Stromal cell of bone marrow (primary cell): ENCODE measurements at places on chromosomes 13 and 19.

DNA sequence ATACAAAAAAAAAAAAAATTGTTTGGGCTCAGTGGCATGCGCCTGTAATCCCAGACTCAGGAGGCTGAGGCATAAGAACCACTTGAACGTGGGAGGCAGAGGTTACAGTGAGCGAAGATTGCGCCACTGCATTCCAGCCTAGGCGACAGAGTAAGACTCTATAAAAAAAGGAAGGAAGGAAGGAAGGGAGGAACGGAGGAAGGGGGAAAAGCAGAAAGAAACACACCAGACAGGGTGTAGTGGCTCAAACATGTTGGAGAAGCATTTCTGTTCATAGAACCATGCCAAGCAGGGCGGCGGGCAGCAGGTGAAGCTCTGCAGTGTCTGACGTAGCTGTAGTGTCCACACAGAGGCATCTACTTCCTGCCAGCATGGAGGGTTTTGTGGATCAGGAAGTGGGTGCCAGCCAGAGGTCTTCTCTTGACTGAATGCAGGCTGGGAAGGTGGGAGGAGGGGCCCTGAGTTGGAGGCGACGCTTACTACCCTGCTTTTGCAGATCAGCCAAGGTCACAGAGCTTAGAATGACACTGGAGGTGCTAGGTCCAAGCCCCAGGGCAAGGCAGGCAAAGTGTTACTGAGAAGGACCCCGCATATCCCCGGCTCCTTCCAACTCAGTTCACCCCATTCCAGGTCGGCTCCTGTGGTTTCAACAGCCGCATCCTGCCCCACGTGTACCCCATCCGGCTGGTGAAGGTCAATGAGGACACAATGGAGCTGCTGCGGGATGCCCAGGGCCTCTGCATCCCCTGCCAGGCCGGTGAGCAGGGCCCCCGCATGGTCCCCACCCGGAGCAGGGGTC lies 11.6 kb upstream of the PGLS start:
- DNase-seq = peak; percentile 50

DNA sequence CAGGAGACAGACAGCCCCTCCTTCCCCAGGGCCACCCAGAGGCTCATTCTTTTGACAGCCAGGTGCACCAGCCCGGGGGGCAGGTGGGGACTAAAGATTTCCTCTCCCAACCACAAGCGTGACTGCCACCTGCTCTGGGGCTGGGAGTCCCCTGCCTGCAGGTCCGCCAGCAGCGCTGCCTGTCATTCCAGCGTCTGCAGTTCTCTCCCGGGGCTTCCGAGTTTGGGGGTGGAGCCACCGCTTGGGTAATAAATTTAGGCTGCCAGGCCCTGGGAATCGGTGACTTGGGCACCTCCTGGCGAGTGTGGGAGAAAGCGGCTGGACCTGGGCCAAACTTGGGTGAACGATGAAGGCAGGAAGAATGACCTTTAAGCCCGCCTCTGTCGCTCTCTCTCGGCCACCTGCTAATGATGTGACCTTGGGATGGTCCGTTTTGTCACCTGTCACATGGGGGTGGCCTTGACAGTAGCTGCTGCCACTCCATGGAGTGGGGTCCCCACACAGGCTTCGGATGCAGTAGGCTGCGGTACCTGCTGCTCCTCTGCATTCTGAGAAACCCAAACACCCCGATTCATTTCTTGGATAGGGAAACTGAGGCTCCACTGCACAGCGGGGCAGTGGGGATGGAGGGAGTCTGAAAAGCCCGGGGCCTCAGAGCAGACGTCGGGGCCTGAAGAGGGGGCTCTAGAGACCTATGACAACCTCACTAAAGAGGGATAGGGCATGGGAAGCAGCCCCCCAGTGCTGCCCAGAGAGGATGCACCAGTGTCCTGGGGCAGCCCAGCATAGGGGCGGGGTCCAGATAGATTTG lies 12.8 kb downstream of the FUT6 start:
- no peak for DNase-seq

GRCh38 chr13:66430269-66430668 lies 799.9 kb downstream of the PCDH9 start:
- DNase-seq = no peak

DNA sequence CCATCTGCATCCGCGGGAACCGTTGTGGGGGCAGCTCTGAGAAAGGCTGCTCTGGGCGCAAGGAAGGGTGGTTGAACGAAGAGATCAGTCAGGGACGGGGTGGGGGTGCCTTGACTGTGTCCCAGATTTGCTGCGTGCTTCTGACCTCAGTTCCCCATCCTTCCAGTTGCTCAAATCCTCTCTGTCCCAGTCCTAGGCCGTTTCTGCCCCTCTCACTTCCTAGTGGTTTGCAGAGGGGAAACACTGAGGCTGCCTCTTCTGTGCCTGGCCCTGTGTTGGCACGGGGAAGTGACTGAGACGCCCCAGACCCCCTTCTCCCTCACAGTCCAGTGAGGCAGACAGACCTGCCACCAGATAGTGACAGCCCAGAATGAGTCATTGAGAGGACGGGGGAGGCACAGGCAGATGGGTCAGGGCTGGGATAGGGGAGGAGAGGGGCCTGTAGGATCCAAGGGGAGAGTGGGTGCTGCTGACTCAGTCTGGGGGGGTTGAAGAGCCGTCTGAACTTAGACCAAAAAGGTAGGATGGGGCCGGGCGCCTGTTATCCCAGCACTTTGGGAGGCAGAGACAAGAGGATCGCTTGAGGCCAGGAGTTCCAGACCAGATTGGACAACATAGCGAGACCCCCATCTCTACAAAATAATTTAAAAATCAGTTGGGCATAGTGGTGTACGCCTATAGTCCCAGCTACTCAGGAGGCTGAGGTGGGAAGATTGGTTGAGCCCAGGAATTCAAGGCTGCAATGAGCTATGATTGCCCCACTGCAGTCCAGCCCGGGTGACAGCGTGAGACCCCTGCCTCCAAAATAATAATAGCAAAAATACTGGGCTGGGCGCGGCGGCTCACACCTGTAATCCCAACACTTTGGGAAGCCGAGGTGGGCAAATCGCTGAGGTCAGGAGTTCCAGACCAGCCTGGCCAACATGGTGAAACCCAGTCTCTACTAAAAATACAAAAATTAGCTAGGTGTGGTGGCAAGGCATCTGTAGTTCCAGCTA lies 26.5 kb downstream of the NUMBL start:
- no peak for DNase-seq

DNA sequence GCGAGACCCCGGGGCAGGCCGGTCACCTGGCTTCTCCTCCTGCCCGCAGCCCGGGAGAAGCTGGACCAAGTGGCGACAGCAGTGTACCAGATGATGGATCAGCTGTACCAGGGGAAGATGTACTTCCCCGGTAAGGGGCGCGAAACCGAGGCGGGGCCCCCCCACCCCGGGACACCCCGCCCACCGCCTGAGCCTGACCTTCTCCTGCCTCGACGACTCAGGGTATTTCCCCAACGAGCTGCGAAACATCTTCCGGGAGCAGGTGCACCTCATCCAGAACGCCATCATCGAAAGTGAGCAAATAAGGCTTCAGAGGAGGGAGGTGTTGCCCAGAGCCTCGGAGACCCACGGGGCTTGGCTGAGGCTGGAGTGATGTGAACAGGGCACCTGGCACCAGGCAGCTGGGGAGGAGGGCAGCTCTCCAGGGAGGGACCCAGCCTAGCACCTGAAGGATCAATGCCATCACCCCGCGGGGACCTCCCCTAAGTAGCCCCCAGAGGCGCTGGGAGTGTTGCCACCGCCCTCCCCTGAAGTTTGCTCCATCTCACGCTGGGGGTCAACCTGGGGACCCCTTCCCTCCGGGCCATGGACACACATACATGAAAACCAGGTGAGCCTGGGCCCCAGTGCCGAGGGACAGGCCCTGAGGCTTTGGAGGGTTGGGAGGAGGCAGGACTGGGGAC lies 629 bp downstream of the IZUMO4 start:
- DNase-seq = no peak
